ENCODE measurements at places on chromosomes 13 and 19. TPM values are rescaled to one million over a fixed set of nuclear protein-coding genes. Genes with fewer than 3 reads are reported as not detected.

Gene ZNF225
- total RNA-seq: 2.9 TPM

Gene PPFIA3
- 9.9 TPM for total RNA-seq

Gene NCAN
- total RNA-seq: not detected

Gene NBEA
- total RNA-seq: 0.03 TPM

Gene AMER2
- total RNA-seq: not detected

Gene EXOC3L2
- total RNA-seq: 0.27 TPM

Gene ZNF649
- 10.4 TPM for total RNA-seq

Gene ZNF665
- total RNA-seq: 1.2 TPM

Gene FPR3
- total RNA-seq: not detected

Gene OBI1
- 20.1 TPM for total RNA-seq

Gene NDUFA11
- 283 TPM for total RNA-seq

Gene TUBA3C
- total RNA-seq: not detected

Gene TEX26
- total RNA-seq: not detected
